NCI-H1417 treated with DMSO at 0.1 percent for 48 hours (cell line): ENCODE measurements at places on chromosomes 16 and 17.

DNA sequence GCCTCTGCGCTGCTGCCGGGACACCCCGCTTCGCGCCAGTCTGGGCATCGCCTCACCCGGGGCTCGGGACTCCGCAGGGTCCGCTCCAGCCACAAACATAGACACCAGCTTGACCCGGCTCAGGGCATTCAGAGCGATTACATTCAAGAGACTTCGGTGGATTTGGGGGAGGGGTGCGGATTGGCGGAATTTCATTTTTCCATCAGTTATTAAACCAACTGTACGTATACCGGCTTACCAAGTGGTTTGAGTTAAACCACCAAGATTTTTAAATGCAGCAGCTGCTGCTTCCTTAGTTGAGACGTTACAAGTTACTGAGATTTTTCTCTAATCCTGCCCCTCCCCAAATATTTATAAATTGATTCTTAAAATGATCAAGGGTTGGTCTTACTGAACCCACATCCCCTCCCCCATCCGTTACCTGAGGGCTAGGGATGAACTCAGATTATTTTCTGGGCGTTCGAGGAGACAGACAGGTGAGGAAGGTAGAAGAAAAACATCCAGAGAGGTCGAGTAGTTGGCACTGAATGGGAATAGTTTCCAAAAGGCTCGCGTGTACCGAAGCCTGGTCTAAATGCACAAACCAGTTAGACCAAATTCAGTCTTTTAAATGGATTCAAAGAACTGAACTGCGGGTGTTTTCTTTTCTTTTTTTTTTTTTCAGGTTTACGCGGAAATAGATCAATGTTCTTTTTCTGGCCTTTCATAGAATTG is 1.5 kb downstream of the CRHR1 start:
- no peak for DNase-seq

- no peak for DNase-seq
Measured at GRCh38 chr17:81453712-81454111, 58.5 kb downstream of the BAHCC1 start.

DNA sequence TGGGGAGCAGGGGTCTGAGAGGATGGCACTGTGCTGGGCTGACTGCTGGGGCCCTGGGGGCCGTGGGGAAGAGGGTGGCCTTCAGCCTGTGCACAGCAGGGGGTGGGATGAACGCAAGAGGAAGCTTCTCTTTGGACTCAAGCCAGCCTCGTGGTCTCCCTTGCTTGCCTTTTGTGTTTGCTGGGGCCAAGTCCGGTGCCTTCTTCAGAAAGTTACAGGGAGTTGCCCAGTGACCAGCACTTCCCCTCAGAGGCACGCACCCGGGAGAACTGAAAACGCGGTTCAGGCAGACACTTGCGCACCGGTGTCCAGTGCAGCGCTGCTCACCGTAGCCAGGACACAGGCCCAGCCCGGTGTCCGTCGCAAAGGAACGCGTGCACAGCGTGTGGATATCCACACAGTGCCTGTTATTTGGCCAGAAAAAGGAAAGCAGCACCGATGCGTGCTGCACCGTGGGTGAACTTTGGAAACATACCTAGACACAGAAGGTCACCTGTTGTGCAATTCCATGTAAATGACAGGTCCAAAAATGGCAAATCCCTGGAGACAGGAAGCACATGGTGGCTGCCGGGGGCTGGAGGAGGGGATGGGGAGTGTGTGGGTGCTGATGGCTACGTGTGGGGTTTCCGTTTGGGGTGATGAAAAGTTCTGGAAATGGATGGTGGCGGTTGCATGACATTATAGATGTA is 29.4 kb upstream of the NUDT16L1 start:
- DNase-seq, result no peak

DNA sequence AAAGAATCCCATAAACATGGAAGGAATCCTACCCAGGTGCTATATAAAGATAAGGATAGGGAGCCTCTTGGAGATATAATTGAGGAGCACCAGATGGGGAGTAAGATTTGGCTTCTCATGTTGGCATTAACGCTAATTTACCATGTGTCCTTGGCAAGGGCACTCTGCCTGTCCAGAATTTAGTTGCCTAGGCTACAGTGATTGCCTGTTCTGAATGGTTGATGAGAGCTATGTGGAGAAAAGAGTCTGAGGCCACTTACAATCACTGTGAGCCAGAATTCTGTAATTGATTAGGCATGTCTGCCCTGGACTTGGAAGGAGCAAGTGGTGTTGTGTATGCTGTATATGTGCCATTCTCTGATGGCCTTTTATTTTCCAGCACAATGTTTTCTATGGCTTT is 1101.2 kb upstream of the RBFOX1 start:
- DNase-seq, result no peak

GRCh38 chr16:12057266-12057665 is 80.7 kb downstream of the SNX29 start:
- no peak for DNase-seq

DNA sequence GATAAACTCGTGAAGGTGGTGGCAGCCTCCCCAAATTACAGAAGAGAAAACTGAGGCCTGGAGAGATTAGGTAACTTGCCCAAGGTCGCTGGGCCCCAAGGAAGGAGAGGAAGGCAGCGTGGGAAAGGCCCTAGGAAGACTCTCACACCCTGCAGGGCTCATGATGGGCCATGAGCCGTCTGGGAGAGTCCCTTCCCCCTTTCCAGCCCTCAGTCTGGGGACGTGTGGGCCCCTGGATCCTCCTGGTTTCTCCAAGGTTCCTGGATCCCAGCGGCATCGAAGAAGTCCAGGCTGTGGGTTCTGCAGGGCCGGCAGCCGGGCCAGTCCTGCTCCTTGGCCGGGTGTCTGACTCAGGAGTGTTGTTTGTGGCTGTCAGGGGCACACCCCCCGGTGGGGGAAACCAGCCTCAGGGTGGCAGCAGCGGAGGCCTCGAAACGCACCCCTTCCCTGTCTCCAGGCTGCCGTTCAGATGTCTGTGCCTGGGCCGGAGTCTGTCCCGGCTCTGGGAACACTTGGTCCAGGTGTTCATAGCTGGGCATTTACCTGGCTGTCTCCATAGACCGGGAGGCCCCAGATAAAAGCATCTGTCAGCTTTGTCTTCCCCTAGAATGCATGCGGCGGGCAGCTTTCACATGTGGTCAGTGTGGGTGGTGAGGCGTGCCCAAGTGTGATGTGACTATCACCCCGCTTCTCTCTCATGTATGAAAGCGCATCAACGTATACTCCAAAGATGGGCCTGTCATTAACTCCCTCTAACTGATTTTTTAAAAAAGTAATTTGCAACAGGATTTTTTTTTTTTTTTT is 3.7 kb upstream of the RAP1GAP2 start:
- no peak for DNase-seq

GRCh38 chr17:3879186-3879585 is 13.7 kb downstream of the CAMKK1 start:
- no peak for DNase-seq

- DNase-seq, result no peak
Measured at GRCh38 chr17:55580596-55581133, 69.4 kb upstream of the SMIM36 start.

- DNase-seq, result peak; percentile 34
Measured at GRCh38 chr17:7004398-7005253, 7.8 kb upstream of the RNASEK start.

DNA sequence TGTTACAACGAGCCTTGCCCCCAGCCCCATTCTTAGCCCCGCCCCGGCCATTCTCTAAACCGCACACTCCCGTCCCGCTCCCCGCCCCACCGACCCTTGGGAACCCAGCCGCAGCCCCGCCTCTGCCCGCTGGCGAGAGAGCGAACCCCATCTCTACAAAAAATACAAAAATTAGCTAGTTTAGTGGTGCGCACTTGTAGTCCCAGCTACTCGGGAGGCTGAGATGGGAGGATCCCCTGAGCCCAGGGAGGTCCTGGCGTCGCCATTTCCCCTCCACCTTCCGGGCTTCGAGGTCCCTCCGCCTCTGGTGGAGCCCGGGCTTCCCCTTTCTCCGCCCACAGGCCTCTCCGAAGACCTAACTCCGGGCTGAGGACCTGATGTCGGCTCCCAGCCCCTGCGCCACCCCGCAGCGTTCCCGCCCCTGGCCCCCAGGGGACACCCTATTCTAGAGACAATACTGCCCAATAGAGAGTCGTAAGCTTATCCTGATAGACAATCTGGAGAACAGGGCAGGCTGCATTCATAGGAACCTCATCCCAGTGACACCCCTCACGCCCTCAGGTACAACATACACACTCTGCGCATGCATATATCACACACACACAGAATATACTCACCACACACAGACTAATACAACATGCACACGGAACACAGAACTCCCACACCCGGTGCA is 480 bp upstream of the PROCA1 start:
- no peak for DNase-seq

GRCh38 chr17:51743477-51743876 is 415.0 kb downstream of the CA10 start:
- DNase-seq, result no peak

DNA sequence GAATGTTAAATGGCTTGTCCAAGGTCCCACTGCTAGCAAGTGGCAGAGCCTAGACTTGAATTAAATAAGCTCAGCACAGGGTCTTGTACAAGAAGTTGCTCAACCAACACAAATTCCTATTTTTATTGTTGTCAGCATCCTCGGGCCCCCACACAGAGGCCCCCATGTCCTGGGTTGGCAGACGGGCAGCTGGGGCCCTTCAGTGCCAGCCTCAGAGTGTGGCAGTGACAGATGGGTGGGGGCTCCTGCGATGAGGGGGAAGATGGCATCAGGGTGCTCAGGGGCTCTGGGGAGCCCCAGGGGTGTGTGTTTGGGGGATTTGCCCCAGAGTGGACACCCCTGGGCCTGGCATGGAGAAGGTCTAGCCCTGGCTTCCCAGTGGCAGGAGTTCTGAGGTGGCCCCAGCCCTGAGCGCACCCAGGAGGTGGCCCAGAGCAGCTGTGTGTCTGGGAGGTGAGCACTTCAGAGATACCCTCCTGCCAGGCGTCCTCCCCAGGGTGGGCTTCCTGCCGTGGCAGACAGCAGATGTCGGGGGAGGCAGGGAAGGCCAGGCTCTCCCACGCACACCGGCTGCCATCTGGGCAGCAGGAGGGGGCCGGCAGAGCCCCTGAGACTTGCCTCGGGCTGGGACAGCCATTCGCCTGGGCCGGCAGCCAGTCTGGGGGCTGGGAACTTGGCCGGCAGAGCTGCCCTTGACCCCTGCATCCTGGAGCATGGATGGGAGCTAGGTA is 150.8 kb downstream of the C16orf78 start:
- DNase-seq, result no peak

DNA sequence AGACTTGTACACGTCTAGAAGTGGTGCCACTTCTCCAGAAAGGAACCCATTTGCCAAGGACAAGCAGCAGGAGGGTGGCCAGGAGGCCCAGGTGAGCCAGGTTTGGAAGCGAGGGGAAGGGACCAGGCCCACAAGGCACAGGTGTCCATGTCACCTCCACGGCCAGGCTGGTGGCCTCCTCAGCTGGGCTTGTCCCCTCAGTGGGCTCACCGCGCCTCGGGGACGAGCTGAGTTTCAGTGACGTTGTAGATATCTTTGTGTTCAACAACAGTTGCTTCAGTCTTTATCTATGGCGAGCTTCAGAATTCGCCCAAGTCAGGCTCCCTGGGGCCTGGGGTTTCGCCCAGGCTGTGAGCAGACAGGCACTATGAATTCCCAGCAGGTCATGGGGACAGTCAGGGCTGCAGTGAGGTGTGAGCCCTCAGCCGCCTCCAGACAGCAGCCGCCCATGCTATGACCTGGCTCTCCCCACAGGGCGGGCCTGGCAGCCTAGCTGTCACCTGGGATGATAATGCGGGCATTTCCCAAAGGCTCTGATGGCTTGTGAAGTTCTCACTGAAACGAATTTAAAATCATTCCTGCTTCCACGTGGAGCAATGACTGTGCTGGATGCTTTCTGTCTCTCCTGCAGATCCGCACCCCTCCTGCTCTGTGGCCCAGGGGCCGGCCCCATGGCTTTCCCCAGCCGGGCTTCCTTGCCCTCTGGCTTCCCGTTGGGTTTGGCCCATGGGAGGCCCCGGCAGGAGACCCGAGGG is 89.5 kb downstream of the MRC2 start:
- DNase-seq, result no peak

- no peak for DNase-seq
Measured at GRCh38 chr17:152860-153420, 15.6 kb downstream of the SCGB1C2 start.

DNA sequence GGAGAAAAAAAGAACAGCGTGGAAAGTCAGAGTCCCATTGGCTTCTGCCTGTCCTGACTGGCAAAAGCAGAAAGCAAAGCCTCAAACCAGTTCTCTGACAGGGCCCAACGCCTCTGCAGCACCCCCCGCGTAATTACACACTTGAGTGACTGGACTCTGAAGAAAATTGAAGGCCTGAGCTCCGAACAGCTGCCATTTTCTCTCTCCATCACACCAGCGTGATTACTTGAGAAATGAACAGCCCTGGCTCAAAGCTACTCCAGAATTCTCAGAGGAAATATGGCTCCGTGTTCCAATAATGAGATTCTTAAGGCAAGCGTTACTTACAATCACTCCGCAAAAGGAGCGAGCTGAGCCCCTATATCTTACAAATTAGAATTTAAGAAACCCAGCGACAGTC is 142.7 kb upstream of the C17orf78 start:
- DNase-seq, result no peak

GRCh38 chr17:34598161-34598776 is 18.9 kb downstream of the TMEM132E start:
- DNase-seq, result peak; percentile 20

DNA sequence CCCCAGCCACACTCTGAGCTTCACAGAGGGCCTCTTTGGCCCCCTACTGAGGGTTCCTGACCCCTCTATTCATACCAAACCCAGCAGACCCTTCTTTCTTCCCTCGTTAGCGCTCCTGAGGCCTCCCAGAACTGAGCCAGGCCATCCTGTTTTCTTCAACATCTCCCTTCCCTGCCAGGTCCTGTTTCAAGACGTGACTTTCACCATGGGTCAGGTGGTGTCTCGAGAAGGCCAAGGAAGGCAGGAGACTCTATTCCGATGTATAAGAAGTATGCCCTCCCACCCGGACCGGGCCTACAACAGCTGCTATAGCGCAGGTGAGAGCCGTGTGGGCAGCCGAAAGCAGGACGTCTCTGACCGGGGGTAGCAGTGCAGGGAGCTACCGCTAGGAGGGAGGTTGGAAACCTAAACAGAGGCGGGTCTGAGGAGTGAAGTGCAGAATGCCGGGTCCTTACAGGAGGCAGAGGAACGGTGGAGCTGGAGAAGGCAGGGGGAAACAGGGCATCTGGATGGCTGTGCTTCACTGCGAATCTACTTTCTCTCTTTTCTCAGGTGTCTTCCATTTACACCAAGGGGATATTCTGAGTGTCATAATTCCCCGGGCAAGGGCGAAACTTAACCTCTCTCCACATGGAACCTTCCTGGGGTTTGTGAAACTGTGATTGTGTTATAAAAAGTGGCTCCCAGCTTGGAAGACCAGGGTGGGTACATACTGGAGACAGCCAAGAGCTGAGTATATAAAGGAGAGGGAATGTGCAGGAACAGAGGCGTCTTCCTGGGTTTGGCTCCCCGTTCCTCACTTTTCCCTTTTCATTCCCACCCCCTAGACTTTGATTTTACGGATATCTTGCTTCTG is 1.3 kb upstream of the SENP3 start:
- DNase-seq, result no peak

GRCh38 chr16:31365131-31365865 is 10.3 kb downstream of the ITGAX start:
- DNase-seq, result no peak

DNA sequence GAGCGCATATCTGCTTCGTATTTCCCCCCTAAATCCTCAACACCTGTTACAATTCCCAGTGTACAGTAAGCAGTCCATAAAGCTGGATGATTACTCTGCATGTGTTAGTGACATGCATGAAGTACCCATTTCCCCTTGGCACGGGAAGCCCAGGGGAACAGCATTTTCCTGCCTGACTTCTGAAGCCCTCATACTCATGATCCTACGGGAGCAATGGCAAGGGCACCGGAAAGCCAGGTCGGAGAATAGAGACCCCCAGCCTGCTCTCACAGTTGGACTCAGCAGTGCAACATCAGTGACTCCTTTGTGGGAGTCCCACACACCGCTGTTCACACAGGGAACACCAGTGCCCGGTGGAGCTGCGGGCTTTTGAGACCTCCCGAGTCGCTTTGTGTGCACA is 336.9 kb downstream of the CDH13 start:
- no peak for DNase-seq
